Stimulated activated CD4-positive, alpha-beta T cell treated with anti-CD3 and anti-CD28 coated beads, Interleukin-15, amount 100 ng/mL, for 1 hour (primary cell): ENCODE measurements at places on chromosomes 4 and X.

DNA sequence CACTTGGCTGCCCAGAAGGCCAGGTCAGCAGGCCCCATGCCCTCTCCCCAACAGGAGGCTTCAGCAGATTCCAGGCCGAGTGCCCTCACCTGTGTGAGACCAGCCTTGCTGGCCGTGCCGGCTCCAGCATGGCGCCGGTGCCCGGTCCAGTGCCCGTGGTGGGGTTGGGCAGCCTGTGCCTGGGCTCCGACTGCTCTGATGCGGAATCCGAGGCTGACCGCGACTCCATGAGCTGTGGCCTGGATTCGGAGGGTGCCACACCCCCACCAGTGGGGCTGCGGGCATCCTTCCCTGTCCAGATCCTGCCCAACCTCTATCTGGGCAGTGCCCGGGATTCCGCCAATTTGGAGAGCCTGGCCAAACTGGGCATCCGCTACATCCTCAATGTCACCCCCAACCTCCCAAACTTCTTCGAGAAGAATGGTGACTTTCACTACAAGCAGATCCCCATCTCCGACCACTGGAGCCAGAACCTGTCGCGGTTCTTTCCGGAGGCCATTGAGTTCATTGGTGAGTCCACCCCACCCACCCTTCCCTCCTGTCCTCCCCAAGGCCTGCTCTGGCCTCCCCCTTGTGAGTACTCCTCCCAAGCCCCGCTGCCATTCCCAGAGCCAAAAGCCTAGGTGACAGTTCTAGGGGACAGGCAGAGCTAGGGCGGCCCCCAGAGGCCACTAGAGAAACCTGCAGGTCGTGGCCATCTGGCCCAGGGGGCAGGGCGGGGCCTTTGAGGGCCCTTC lies 2.3 kb downstream of the DUSP9 start:
- DNase-seq = no peak

DNA sequence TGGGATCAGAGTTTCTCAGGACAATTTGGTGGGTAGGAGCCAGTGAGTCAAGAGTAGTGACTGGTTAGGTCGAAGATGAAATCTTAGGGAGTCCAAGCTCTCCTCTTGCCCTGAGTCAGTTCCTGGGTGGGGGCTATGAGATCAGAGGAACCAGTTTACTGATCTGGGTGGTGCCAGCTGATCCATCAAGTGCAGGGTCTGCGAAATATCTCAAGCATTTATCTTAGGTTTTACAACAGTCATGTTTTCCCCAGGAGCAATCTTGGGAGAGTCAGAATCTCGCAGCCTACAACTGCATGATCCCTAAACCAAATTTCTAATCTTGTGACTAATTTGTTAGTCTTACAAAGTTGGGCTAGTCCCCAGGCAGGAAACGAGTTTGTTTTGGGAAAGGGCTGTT lies 1833.2 kb upstream of the PCDH7 start:
- DNase-seq = no peak

DNA sequence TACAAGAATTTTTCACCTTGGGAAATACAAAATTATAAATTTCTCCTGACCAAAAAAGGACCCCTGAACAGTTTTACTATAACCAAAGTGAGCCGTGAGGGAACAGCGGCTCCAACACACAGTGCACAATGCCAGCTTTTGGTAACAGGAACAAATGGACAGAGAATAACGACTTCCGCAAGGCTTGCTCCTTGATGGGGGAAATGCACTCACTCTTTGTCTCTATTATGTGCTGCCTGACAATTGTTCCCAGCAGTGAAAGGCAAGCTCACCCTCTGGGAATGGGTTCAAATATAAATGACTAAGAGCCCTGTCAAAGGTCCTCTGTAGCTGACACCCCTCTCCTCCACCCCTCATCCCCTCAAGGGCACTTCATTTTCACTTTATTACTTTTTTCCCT lies 325.8 kb upstream of the GALNT7 start:
- no peak for DNase-seq

GRCh38 chr4:19756661-19757060 lies 495.0 kb upstream of the SLIT2 start:
- DNase-seq = no peak

GRCh38 chr4:141328560-141329173 lies 108.0 kb downstream of the ZNF330 start:
- DNase-seq = no peak

DNA sequence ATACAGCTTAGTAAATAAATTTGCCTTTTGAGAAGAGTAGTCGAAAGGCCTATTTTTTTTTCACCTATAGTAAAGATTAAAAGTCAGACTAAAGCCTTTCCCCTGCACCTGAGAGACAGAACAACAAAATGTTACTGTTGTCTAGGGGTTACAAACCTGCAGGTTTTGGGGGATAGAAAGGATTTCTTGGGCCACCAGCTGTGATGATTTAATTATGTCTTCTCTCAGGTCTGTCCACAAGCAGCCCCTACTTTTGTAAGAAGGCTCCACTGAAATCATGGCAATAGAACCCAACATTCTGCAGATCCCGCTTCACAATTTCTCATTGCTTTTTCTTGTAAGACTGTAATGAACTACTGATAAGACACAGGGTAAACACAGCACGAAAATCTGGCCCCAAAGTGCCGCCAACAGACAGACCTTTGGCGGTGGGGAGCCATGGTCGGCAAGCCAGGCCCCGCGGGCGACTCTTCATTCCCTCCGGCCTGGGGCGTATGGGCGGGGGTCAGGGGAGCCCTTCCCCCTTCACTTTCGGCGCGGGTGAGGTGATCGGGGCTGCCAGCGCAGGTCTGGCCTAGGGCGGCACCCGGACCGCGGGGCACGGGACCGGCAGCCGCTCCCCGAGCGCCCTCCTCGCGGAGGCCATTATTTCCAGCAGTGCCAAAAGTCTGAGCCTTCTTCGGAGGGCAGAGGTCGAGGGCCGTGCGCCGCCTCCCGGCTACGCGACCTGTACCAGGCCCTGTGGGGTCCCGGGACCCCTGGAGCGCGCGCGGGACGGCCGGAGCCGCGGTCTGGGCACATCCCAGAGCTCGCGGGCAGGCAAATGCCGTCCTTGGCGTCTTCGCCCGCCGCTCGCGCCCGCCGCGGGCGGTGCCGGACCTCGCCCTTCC lies 812 bp upstream of the KDM6A start:
- DNase-seq = peak; percentile 3

- no peak for DNase-seq
These were observed 88.5 kb downstream of the KIT start for GRCh38 chr4:54746218-54746617.

DNA sequence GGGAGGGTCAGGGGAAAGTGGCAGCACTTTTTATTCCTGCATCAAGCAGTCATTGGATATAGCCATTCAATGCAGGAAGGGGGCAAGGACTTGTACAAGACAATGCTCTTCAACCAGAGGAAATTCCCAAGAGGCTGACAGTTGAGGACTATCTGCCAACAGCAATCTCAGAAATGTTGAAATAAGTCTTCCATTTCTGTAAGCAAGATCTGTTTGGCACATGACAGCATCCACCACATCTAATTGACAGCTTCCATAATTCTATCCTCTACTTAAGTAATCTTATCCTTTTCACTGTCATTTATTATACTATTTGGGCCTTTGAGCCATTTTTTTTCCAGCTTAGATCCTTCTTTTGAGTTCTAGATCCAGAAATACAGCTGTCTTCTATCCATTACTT lies 110.7 kb downstream of the CFAP299 start:
- no peak for DNase-seq

DNA sequence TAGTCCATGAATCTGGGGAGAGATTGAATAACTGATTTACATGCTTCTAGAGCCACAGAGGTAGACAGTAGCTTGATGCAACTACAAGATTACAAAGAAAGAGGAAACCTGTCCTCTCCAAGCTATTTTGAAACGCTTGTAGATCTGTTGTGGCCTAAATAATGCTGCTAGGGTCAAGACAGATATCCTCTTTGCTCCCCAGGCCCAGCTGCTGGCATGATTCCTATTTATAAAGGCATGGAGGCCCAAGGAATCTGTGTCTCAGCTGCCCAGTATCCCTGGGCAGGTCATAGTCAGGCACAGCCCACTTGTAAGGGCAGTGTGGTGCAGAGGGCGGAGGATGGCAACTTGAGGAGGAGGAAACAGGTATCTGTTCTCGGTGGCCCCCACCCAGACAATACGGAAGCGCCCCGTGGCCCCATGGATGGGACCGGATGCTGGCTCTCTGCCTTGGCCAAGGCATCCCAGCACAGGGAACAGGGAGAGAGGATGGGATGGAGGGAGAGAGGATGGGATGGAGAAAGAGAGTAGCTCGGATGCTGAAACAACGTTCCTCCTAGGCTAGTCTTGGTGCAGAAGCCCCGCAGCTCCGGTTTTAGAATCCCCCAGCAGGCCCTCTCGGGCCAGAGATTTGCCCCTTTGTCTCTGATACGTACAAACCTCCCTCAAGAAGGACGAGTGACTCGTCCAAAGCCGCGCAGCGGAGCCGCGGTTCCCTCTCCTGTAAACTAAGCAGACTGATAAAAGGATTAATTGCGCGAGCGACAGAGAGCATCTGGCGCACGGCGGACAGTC lies 767 bp upstream of the SMIM20 start:
- DNase-seq = peak; percentile 5

DNA sequence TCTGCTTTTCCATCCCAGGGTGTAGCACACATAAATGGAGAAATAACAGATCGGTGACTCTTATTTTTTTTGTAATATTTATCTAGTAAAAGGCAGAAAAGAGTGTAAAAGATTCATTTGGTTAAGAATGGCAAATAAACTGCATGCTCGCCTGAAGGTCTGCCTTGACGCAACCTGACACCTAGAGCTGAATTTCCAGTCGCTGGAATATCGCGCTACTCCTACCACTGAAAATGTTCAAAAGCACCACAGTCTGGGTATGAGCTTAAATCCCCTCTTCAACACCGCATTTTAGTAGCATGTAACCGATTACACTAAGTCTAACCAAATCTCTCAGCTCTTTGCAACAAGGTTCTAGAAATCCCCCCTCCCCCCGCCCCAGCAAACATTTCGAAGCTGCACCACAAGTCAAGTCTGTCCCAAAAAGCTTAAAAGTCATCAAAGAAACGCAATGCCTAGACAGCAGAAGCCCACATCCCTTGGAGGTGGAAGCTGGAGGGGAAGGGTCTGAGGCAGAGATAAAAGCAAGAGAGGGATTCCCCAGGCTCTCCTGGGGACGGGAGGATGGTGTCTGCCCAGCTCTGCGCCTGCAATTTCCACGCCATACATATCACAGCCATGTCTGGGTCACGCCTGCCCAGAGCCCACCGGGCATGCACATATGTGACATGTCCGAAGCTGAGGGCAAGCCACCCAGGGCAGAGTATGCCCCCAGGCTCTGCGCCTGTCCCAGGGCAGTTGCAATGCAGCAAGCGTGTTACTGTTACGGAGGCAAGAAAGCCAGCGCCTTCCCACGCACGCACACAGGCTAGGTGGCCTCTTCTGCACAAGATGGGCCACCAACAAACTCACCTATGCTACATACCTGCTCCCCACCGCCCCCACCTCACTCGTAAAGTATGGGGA lies 1.4 kb downstream of the FGF13 start:
- DNase-seq = no peak

- no peak for DNase-seq
These were observed 10.3 kb upstream of the CLCN5 start for GRCh38 chrX:49912086-49912485.

GRCh38 chr4:101315041-101315440 lies 32.3 kb downstream of the PPP3CA start:
- no peak for DNase-seq

DNA sequence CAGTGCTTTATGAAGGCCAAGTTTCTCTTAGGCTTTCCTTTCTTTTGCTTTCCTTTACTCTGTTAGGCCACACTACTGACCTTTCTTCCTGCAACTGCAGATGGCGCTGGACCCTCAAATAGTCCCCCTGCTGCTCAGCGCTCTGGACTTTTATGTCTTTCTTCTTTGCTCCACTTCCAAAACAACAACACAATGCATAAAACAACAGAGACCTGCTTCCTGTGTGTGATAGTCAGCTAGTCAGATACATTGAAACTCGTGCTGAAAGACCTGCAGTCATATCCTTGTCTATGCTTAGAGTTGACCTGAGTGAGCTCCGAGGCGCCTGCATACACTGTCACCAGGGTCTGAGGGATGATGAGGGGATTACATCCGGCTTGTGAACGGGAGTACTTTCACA lies 108.9 kb upstream of the TEX13D start:
- DNase-seq = no peak

GRCh38 chr4:7788694-7789425 lies 150.8 kb downstream of the AFAP1 start:
- no peak for DNase-seq

GRCh38 chrX:44708470-44708869 lies 135.4 kb upstream of the DUSP21 start:
- no peak for DNase-seq

DNA sequence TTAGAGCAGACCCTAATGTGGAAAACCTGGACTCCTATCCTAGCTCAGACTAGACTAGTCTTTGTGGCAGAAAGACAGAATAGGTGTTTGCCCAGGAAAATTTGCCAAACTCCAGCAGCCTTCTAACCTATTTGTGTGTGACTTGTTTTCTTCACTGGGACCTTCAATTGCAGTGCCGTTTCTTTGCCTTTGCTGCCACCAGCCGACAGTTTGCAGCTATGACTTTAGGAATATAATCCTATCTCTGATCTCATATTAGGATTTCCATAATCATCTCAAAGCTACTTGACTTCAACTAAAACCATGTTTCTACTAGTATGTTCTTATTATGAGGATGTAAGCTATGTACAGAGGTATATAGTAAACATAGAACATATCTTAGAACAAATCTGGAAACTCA lies 60.2 kb upstream of the PGAM4 start:
- no peak for DNase-seq

DNA sequence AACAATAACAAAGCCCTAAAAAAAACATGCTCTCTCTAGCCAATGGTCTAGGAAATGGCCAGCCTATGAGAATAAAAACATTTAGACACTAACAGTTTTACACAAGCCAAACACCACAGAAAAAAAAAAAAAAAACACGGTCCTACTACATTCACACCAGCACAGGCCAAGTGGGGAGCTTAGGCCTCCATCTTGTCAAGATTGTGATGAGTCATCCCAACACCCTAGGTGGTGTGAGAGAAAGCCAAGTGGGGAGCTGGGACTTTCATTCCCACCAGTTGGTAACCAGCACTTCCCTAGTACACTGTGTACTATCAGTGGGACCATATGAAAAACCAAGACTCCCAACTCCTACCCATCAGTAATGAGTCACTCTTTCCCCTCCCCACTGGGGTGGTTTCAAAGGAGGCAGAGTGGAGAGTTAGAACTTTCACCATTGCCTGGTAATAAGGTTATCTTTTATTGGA lies 95.6 kb downstream of the ADAMTS3 start:
- no peak for DNase-seq

- DNase-seq = no peak
These were observed 141.3 kb downstream of the ANXA5 start for GRCh38 chr4:121555315-121556107.

DNA sequence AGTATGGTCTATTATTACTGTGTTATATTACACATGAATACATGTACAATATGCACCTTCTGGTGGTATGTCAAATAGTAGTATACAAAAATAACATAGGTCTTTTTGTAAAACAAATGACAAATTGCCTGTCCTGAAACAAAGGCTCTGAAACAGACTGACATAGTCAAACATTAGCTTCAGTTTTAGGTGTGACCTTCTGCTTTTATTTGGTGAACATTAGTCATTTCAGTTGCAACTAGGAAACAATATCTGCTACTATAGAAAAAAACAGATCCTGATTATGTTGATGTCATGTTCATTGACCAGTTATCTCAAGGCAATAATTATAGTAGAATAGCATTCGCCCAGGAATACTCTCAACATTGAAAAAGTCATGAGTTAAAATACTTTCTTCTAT lies 123.0 kb downstream of the CHRNA9 start:
- DNase-seq = no peak
